AG04450 (cell line): ENCODE measurements at places on chromosomes 6 and 20. TPM values are rescaled to one million over a fixed set of nuclear protein-coding genes. Genes with fewer than 3 reads are reported as not detected.

Gene CST5
- polyA plus RNA-seq = not detected in 2 replicates

Gene SLC17A1
- polyA plus RNA-seq = not detected in 2 replicates

Gene EBF4
- 0.60 and 0.98 TPM in 2 replicates for polyA plus RNA-seq

Gene KCNQ5
- polyA plus RNA-seq = 0.52 TPM in 2 replicates

Gene SIRPB1
- polyA plus RNA-seq = not detected in 2 replicates

Gene ZNF311
- 0.63 and 0.77 TPM in 2 replicates for polyA plus RNA-seq

Gene DYNLT2
- 0.46 and 0.64 TPM in 2 replicates for polyA plus RNA-seq

Gene HRH3
- not detected in 2 replicates for polyA plus RNA-seq

Gene TTBK1
- not detected in 2 replicates for polyA plus RNA-seq

Gene ZFP57
- not detected in 2 replicates for polyA plus RNA-seq

Gene PBOV1
- polyA plus RNA-seq = not detected in 2 replicates

Gene SMPDL3A
- polyA plus RNA-seq = 84.4 and 105 TPM in 2 replicates

Gene RAB44
- polyA plus RNA-seq = not detected in 2 replicates

Gene STX11
- polyA plus RNA-seq = 0.16 and 0.17 TPM in 2 replicates

Gene OTOR
- polyA plus RNA-seq = not detected in 2 replicates

Gene APCDD1L
- polyA plus RNA-seq = 8.6 and 14.5 TPM in 2 replicates

Gene FOXF2
- 17.3 TPM in 2 replicates for polyA plus RNA-seq

Gene MAN1A1
- polyA plus RNA-seq = 18.7 and 27.5 TPM in 2 replicates

Gene NMBR
- polyA plus RNA-seq = 0.15 TPM in 1 of 2 replicates, not detected in the other

Gene PTP4A1
- 34.3 and 37.7 TPM in 2 replicates for polyA plus RNA-seq
